Stimulated activated CD4-positive, alpha-beta T cell treated with anti-CD3 and anti-CD28 coated beads, Interleukin-2, amount 100 ng/mL, for 24 hours (primary cell): ENCODE measurements at places on chromosomes 13 and 19.

DNA sequence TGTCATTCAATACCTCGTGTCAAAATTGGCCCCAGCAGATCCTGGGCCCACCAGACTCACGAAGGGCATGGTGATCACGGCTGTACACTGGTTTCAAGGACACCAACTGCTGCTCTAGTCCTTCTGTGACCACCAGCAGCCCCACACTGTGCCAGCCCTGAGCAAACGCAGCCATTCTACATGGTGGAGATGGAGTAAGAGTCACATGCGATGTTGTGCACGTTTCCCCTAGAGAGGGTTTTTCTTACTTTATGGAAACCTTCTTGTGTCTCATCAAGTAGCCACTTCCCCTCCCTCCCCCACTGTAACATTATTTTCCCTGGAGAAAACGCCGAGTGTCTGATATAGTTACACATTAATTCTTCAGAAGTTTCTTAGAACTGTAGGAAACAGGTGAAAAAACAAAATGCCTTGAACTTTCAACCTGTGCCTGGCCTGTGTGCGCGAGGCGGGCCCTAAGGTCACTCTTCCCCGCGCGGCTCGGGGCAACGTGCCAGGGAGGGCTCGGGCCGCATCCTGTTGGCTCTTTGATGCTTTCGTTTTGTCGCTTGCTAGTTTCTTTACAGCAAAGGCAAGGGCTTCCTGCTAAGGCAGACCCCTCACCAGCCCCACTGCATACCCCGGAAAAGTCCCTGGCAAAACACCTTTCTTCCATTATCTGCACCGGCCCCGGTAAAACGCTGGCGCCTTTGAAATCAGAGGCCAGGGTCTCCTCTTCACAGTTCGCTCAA is 44.6 kb downstream of the GGACT start:
- no peak for DNase-seq

- DNase-seq = peak; percentile 68
Measured at GRCh38 chr19:6654347-6655310, 15.3 kb downstream of the TNFSF14 start.

DNA sequence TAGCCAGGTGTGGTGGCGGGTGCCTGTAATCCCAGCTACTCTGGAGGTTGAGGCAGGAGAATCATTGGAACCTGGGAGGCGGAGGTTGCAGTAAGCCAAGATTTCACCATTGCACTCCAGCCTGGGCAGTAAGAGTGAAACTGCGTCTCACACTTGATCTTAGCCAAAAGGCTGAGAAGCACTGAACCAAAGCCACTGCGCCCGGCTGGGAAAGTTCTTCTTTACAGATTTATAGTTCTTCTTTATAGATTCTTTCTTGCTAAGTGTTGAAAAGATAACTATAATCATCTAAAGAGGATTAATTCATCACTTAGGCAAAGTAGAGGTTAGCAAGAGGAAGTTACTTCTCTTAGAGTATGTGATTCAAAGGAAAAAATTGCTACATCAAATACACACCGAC is 11.1 kb downstream of the ZNF417 start:
- DNase-seq = no peak

- DNase-seq = no peak
Measured at GRCh38 chr13:65725006-65725405, 1505.1 kb downstream of the PCDH9 start.

GRCh38 chr19:17841810-17842662 is 5.7 kb downstream of the JAK3 start:
- peak; percentile 71 for DNase-seq

DNA sequence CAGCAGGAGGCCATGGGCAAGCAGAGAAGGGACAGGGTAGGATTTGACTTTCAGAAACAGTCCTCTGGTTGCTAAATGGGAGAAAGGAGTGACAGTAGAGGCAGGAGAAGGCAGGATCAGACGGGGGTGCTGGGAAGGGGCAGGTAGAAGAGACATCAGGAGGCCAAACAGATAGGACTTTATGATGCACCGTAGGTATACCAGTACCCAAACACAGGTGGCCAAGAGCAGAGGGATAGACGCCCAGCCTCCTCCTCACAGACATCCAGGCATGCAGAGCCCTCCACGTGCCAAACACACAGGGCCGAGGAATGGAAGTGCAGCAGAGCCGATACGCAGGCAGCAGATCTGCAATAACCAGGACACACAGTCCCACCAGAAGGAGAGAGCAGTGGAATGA is 1.3 kb upstream of the AXL start:
- no peak for DNase-seq

- no peak for DNase-seq
Measured at GRCh38 chr19:13036366-13036976, 41.2 kb downstream of the NFIX start.

DNA sequence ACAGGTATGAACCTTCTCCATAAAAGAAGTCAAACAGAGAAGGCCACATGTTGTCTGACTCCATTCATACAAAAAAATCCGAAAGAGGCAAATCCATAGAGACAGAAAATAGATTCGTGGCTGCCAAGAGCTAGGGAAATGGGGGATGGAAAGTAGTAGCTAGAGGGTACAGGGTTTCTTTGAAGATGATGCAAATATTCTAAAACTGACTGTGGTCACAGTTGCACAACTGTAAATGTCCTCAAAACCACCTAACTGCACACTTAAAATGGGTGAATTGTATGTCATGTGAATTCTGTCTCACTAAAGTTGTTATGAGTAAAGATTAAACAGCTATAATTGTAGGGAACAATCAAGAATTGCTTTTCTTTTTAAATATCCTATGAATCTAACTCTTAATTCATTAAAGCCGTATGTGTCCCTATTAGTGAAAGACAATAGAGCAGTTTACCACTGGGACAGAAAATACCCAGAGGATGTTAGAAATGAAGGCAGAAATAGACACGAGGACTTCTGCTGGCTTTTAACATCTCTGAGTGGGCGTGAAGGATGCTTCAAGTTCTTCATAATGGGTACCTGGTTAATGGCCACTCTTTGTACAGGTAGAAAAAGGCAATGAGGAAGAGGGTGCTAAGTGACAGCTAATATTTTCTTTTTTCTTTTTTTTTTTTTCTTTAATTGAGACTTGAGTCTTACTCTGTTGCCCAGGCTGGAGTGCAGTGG is 21.2 kb downstream of the INSR start:
- DNase-seq = no peak

DNA sequence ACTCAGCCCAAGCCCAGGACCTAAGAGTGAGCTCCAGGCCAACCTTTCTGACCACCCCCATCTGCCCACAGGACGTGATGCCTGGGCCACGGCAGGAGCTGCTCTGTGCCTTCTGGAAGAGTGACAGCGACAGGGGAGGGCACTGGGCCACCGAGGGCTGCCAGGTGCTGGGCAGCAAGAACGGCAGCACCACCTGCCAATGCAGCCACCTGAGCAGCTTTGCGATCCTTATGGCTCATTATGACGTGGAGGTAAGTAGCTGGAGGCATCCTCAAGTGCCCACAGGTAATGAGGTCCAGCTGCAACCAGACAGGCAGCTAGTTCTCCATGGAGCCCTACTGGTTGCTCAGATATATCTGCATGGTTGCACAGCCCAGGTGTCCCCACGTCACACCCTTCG is 14.8 kb downstream of the DDX39A start:
- DNase-seq = no peak

DNA sequence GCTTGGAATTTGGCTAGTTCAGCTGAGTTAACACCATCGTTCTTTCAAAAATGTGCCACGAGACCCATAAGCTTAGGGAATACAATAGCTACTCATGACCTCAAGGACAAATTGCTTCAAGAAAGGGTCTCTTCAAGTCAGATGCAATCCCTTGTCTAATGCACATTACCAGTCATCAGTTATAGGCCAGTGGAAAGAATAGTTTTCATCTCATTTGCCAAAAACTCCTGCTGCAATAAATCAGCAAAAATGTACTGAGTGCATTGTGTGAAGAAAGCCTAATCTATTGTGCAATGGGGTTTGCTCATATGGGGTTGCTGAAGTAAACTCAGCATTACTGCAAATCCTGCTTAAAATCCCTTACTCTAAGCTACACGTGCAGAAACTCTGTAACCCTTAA is 208.3 kb upstream of the NBEA start:
- DNase-seq = no peak

DNA sequence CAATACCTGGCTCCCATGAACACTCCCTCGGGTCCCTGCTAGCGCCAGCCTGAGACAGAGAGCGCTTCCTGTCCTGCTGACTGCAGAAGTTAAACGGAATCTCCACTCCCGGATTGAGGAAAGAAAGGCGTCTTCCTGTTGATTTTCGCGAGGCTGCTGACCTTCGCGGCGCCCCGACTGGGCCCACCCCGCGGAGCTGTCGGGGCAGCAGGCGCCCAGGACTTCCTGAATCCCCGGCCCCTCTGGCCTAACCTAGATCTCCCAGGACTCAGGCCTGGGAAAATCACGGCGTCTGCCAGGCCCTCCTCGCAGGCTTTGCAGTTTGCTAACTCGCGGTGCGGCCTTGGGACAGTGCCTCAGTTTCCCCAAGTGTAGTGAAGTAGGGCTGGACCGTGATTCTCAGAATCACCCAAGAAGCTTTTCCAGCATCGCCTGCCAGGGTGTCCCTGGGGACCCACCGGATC is 108.8 kb downstream of the KCTD15 start:
- no peak for DNase-seq
